ENCODE measurements at places on chromosomes 4 and X. TPM values are rescaled to one million over a fixed set of nuclear protein-coding genes. Genes with fewer than 3 reads are reported as not detected.

GRCh38 chrX:69197690-69198089 is 32.4 kb upstream of the PJA1 start:
- H3K4me3 ChIP-seq: no peak overlapping the region
- no peak overlapping the region for H3K27ac ChIP-seq
- H3K4me1 ChIP-seq: no peaks in the 10 kb centered on the region
- no peaks in the 10 kb centered on the region for H3K36me3 ChIP-seq
- H3K27me3 ChIP-seq: no peaks in the 10 kb centered on the region

DNA sequence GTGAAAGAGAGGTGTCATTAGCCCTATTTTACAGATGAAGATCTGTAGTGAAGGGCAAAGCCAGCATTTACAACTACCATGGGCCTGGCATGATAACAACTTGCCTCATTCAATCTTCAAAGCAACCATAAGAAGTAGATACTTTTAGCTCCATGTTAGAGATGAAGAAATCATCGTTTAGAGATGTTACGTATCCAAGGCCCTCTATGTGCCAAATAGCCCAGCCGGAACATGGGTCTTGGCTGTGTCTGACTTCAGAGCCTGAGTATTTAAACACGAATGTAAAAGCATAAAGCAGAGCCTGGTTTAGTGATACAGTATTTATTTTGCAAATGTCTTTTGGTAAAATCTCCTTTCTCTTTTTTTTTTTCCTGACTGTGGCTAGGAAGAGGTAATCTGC is 197.1 kb downstream of the RASL11B start:
- H3K36me3 ChIP-seq: no peaks in the 10 kb centered on the region
- H3K4me1 ChIP-seq: no peaks in the 10 kb centered on the region
- H3K27me3 ChIP-seq: no peaks in the 10 kb centered on the region
- no peak overlapping the region for H3K4me3 ChIP-seq
- no peak overlapping the region for H3K27ac ChIP-seq
- no peak for DNase-seq

GRCh38 chr4:142697320-142697719 is 148.8 kb downstream of the INPP4B start:
- H3K4me3 ChIP-seq: no peak overlapping the region
- no peaks in the 10 kb centered on the region for H3K27me3 ChIP-seq
- DNase-seq: no peak
- no peaks in the 10 kb centered on the region for H3K36me3 ChIP-seq
- no peak overlapping the region for H3K27ac ChIP-seq

DNA sequence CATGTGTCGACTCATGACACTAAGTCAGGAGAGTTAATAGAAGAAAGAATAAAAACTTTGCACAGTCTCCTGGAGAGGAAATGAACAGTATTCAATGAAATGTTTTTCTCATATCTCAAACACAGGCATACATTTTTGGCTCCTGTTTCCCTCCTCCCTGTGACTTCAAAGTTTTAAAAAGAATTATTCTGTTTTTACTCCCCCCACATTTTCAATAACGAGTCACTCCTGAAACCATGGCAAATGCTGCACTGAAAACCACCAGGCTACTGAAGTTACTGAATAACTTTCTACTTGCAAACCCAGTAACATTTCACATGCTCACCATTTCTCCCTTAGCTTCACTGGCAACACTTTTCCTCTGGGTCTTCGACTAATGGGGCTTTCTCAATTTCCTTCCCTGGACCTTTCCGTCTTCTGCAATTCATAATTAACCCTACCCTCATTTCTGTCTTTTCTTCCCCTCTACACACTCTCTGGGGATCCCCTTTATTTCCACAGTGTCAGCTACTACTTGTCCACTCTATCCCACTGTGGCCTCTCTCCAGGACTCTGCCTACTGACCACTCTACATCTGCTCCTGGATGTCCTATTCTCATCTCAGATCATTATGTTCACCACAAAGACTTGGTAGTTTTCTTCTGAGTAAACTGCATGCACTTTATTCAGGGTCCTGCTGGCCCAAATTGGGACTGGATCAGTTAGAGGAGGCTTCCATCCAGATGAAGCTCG is 225.8 kb upstream of the ETNPPL start:
- no peaks in the 10 kb centered on the region for H3K36me3 ChIP-seq
- H3K4me1 ChIP-seq: no peaks in the 10 kb centered on the region
- no peak for DNase-seq
- no peak overlapping the region for H3K4me3 ChIP-seq
- H3K27ac ChIP-seq: no peak overlapping the region

GRCh38 chr4:168183717-168184571 is 91.6 kb downstream of the ANXA10 start:
- no peaks in the 10 kb centered on the region for H3K27me3 ChIP-seq
- H3K36me3 ChIP-seq: no peaks in the 10 kb centered on the region
- no peak overlapping the region for H3K27ac ChIP-seq
- no peaks in the 10 kb centered on the region for H3K4me1 ChIP-seq
- no peak for DNase-seq
- H3K4me3 ChIP-seq: no peak overlapping the region

DNA sequence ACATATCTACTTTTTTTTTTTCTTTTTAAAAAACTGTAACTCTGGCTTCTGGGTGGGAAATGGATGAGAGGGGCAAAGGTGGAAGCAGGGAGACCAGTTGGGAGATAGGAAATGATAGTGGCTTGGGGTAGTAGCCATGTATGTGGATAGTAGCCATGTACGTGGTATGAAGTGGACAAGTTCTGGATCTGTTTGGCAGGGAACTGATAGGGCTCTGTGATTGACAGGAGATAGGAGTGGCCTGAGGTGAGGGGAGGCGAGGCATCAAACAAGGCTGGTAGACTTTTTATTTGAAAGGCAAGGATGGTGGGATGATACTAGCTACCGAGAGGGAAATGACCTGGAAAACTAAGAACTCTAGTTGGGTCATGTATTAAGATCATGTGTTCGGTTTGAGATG is 117.8 kb downstream of the AFF1 start:
- H3K4me1 ChIP-seq: no peaks in the 10 kb centered on the region
- no peak overlapping the region for H3K4me3 ChIP-seq

GRCh38 chr4:48340276-48340964 is 909 bp upstream of the SLAIN2 start:
- no peaks in the 10 kb centered on the region for H3K27me3 ChIP-seq
- DNase-seq: peak; percentile 56
- peak overlapping the region; percentile 42 for H3K4me3 ChIP-seq
- no peaks in the 10 kb centered on the region for H3K36me3 ChIP-seq
- peak overlapping the region; percentile 96 for H3K27ac ChIP-seq
- no peaks in the 10 kb centered on the region for H3K4me1 ChIP-seq

DNA sequence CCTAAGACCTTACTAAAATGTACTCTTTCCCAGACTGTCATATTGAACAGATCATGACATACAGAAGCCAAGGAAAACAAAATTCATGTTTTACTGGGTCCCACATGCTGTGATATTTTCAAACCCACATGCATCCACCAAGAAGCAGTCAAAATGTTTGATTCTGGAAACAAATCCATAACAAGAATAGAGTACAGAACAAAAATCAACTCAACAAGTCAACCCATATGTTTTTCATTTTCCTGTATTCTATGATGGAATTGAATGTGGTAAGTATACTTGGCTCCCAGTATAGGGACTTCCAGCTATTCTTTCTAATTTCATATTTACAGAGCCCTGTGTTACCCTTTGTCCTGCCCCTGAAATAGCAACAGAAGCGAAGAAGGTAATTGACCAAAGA is 106.8 kb downstream of the COL25A1 start:
- no peak overlapping the region for H3K4me3 ChIP-seq
- H3K27ac ChIP-seq: no peak overlapping the region
- no peak for DNase-seq
- no peaks in the 10 kb centered on the region for H3K27me3 ChIP-seq
- H3K4me1 ChIP-seq: no peaks in the 10 kb centered on the region
- no peaks in the 10 kb centered on the region for H3K36me3 ChIP-seq

- no peak overlapping the region for H3K27ac ChIP-seq
- no peak for DNase-seq
- no peaks in the 10 kb centered on the region for H3K4me1 ChIP-seq
- H3K36me3 ChIP-seq: no peaks in the 10 kb centered on the region
- H3K27me3 ChIP-seq: no peaks in the 10 kb centered on the region
Observed at GRCh38 chrX:103800318-103800717, 23.7 kb downstream of the PLP1 start.

GRCh38 chr4:1172971-1173757 is 781 bp upstream of the SPON2 start:
- H3K27me3 ChIP-seq: peaks cover 32% of the 10 kb centered on the region
- peaks cover 21% of the 10 kb centered on the region for H3K4me1 ChIP-seq
- H3K27ac ChIP-seq: peak overlapping the region; percentile 50
- H3K36me3 ChIP-seq: no peaks in the 10 kb centered on the region
- peak; percentile 28 for DNase-seq

- H3K27ac ChIP-seq: peak overlapping the region; percentile 63
- H3K36me3 ChIP-seq: no peaks in the 10 kb centered on the region
- H3K4me3 ChIP-seq: no peak overlapping the region
- no peak for DNase-seq
- no peaks in the 10 kb centered on the region for H3K27me3 ChIP-seq
Observed at GRCh38 chr4:80173401-80173800, 23.9 kb upstream of the PRDM8 start.

- no peaks in the 10 kb centered on the region for H3K4me1 ChIP-seq
- H3K27me3 ChIP-seq: no peaks in the 10 kb centered on the region
- no peak for DNase-seq
- H3K27ac ChIP-seq: no peak overlapping the region
- no peak overlapping the region for H3K4me3 ChIP-seq
Observed at GRCh38 chr4:165294907-165295306, 32.6 kb upstream of the MSMO1 start.

DNA sequence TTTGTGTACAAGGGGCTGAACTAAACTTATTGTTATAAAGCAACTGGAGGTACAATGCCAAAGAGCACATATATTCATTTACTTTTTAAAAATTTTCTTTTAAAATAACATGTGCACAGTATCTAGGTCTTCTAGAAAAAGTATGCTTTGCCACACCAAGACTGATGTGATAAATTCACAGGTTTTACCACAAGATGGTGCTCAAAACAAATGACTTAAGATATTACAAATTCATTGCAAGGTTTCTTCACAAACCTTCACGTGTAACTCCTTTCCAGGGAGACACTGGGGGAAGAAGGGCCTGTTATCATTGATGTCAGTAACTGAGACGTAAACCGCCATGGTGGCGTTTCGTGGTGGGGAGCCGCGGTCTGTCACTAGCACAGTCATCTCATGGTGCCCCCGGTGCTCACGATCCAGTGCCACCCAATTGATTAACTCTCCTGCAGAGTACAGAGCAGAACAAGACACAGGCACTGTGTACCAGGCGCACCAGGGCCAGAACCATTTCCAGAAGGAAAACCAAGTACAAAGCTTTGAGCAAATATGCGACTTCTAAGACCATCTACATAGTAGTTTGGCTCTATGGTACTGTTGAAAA is 162.2 kb downstream of the DCHS2 start:
- no peak overlapping the region for H3K27ac ChIP-seq
- no peaks in the 10 kb centered on the region for H3K4me1 ChIP-seq
- H3K4me3 ChIP-seq: no peak overlapping the region
- peaks cover 4% of the 10 kb centered on the region for H3K27me3 ChIP-seq

DNA sequence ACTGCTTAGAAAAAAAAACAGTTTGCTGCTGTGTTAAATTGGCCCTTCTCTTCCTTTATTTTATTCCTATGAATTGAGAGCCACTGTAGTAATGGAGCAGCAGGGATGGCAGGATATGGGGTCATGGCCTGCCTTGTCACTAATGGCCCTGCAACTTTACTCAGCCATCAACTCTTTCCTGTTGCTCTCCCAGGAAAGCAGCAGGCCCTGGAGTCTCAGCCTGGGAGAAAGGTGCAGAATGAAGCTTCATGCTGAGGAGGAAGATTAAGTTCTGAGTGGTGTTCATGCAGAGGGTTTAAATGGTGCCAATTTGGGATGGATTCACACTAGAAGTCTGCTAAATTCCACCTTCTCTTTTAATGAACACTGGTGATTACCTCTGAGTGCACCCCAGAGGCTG is 285.6 kb downstream of the GPAT3 start:
- no peak for DNase-seq
- H3K4me3 ChIP-seq: no peak overlapping the region
- H3K27me3 ChIP-seq: no peaks in the 10 kb centered on the region

- no peak overlapping the region for H3K27ac ChIP-seq
- DNase-seq: no peak
- H3K36me3 ChIP-seq: no peaks in the 10 kb centered on the region
- H3K4me1 ChIP-seq: no peaks in the 10 kb centered on the region
- H3K4me3 ChIP-seq: no peak overlapping the region
Observed at GRCh38 chr4:17667653-17668201, 53.3 kb downstream of the MED28 start.

GRCh38 chrX:22300130-22300529 is 27.4 kb downstream of the CBLL2 start:
- no peaks in the 10 kb centered on the region for H3K4me1 ChIP-seq
- H3K27ac ChIP-seq: no peak overlapping the region
- no peaks in the 10 kb centered on the region for H3K27me3 ChIP-seq
- no peak overlapping the region for H3K4me3 ChIP-seq
- no peak for DNase-seq

DNA sequence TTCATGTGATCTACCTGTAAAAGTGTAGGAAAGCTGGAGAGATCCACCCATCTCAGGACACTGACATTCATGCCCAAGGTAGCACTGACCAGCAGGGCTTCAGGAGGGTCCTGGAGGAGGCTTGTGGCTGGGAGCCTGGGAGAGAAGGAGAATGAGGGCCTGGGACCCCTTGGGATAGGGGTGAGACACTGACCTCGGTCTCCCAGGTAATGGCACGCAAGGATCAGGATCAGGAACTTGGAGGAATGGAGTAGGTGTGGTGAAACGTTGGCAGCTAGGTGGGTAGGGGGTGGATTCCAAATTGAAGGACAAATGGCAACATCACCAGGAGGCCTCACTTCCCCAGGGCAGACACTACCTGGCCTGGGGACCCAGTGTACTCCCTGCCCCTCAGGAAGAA is 12.4 kb upstream of the RGS12 start:
- no peaks in the 10 kb centered on the region for H3K4me1 ChIP-seq
- DNase-seq: no peak
- no peaks in the 10 kb centered on the region for H3K27me3 ChIP-seq
- no peak overlapping the region for H3K27ac ChIP-seq
- H3K36me3 ChIP-seq: no peaks in the 10 kb centered on the region

GRCh38 chr4:101527188-101527587 is 179.9 kb upstream of the PPP3CA start:
- no peaks in the 10 kb centered on the region for H3K4me1 ChIP-seq
- no peak for DNase-seq
- H3K27me3 ChIP-seq: no peaks in the 10 kb centered on the region
- no peak overlapping the region for H3K4me3 ChIP-seq
- H3K27ac ChIP-seq: no peak overlapping the region

- H3K36me3 ChIP-seq: no peaks in the 10 kb centered on the region
- no peak for DNase-seq
- H3K4me3 ChIP-seq: no peak overlapping the region
- H3K27ac ChIP-seq: no peak overlapping the region
- no peaks in the 10 kb centered on the region for H3K4me1 ChIP-seq
Observed at GRCh38 chr4:137694138-137694537, 161.8 kb upstream of the PCDH18 start.

Gene SLC25A43
- 19.1 TPM for total RNA-seq

Gene EXOC1L
- not detected for total RNA-seq

Gene LAP3
- total RNA-seq: 59.3 TPM

Gene CTAG1A
- total RNA-seq: not detected

Gene LNX1
- total RNA-seq: 25.0 TPM

Gene NXF2B
- total RNA-seq: not detected

Gene MAGED4
- 1.8 TPM for total RNA-seq

Gene GABRE
- total RNA-seq: 11.9 TPM

Gene STOX2
- 2.5 TPM for total RNA-seq

Gene SORCS2
- 0.74 TPM for total RNA-seq
